ENCODE measurements at places on chromosomes 6 and 20. TPM values are rescaled to one million over a fixed set of nuclear protein-coding genes. Genes with fewer than 3 reads are reported as not detected.

The CENPW gene
- total RNA-seq, result 116 TPM

The SLC2A10 gene
- total RNA-seq, result not detected

The NR2E1 gene
- not detected for total RNA-seq

The LKAAEAR1 gene
- not detected for total RNA-seq

The ACAT2 gene
- total RNA-seq, result 113 TPM

The MAP7 gene
- 1.3 TPM for total RNA-seq

The CST4 gene
- not detected for total RNA-seq

The TTPAL gene
- total RNA-seq, result 7.5 TPM

The SNAP25 gene
- 0.12 TPM for total RNA-seq

The RNF182 gene
- not detected for total RNA-seq

The JAG1 gene
- 0.11 TPM for total RNA-seq

The ARMH2 gene
- not detected for total RNA-seq
